ENCODE measurements at places on chromosomes 6 and 20.

DNA sequence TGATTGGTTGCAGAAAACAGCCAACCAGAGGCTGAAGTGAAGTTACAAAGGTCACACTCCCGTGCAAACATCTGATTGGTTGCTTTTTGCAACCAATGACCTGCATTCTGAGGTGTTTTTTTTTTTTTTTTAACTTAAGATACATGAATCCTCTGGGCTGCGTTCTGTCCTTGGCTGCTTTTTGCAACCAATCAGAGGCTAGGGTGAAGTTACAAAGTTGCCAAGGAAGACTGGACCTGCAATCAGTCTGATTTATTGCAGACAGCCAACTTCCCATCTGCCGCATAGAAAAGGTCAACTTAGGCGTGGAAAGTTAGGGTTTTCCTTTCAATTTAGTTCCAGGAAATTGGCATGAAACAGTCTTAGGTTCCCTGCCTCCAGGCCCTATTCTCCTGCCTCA is 292.9 kb downstream of the PLCB1 start:
- DNase-seq: no peak

DNA sequence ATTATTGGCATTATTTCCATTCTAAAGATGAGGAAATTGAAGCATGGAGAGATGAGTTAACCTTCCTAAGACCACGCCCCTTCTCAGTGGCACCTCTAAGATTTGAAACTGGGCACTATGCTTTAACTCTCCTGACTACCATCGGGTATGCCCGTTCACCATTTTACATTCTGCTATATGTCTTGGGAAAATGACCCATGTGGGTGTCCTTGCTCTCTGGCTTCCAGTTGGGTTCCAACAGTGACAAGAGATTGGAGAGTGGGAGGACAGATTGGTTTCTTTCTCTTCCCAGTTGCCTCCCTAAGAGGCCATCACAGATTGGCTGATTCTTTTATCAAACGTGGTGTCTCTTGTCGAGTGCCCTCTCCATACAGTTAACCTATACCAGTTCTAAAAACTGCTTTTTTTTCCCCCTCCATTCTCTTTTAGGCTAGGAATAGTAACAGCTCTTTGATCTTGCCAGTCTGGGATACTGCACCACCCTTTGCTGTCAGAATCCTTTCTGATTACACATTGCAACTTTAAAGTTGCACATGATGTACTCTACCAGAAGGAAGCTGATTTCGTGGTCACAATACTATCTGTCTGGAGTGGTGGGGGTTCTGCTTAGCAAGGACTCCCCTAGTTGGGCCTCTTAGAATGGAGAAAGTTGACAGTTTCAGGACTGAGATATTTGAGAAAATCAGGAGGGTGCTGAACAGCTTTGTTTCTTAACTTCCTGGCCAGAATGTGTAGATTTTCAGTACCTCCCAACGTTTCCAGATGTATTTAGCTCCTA is 88.0 kb upstream of the ELOVL5 start:
- DNase-seq: no peak

- no peak for DNase-seq
These were observed 48.9 kb downstream of the RNASET2 start for GRCh38 chr6:166907373-166907841.

DNA sequence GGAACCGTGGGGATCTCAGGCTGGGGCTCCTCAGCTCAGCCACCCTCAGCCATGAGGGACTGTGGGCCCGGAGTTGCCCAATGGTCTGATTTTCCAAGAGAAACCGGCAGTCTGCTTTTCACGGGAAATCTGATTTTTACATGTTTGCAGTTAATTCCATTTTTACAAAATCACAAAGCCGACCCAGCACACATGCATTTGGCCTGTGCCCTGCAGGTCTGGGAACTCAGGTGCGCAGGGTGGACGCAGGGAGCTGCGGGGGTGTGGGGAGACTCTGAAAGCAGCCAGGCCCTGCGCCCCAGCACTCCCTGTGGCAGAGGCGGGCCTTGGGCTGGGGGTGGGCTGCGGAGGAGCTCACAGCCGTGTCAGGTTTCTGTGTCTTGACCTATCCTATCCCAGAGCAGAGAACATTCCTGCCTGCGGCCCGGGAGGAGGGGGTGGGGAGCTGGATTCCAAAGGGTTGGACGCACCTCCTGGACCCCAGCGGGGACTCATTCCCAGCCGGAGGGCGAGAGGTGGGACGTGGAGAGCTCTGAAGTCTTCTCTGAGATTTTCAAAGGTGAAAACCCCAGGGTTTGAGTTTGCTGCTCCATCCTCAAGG is 60.6 kb downstream of the ADNP start:
- DNase-seq: no peak

DNA sequence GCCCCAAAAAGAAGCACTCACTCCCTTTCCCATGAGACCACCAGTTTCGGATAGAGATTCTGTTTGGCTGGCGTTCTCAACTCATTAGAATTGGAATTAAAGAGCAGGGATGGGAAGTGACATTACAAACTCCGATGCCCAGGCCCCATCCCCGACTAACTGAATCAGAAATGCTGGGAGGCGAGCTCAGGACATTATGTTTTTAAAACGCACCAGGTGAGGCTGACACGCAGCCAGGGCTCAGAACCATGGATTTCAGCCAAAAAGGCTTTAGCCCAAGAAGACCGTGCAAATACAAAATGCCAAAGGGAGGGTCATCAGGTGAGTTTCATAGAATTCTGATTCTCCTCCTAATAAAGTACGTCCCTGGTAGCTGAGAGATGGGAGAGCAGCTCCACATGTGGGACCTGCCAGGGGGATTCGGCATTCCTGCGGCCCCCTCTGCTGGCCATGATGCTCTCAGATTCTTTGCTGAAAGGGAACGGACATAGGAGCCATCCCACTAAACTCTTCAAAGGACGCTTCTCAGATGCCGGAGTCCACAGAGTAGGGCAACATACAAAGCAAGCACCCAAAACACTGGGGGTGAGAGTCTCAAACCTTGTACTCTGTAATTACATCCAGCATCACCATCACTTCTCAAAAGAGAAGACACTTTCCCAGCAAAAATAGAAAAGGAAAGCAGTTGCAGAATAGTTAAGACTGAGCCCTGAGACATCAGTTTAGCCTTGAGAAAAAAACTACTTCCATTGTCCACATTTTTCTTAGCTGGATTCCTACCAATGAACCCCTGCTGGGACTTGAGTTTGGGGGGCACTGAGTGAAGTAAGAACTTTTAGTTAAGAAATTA is 205.2 kb downstream of the BMP7 start:
- DNase-seq: peak; percentile 13

GRCh38 chr6:136693090-136693489 is 99.2 kb downstream of the MAP3K5 start:
- DNase-seq: no peak

- DNase-seq: peak; percentile 88
These were observed at the start of gene ADA for GRCh38 chr20:44651684-44652423. Gene ADA (minus strand): TSS chr20:44651699. CDS start chr20:44651607, 92 bp downstream.

GRCh38 chr6:131581523-131581922 is 8.5 kb downstream of the ARG1 start:
- DNase-seq: no peak

DNA sequence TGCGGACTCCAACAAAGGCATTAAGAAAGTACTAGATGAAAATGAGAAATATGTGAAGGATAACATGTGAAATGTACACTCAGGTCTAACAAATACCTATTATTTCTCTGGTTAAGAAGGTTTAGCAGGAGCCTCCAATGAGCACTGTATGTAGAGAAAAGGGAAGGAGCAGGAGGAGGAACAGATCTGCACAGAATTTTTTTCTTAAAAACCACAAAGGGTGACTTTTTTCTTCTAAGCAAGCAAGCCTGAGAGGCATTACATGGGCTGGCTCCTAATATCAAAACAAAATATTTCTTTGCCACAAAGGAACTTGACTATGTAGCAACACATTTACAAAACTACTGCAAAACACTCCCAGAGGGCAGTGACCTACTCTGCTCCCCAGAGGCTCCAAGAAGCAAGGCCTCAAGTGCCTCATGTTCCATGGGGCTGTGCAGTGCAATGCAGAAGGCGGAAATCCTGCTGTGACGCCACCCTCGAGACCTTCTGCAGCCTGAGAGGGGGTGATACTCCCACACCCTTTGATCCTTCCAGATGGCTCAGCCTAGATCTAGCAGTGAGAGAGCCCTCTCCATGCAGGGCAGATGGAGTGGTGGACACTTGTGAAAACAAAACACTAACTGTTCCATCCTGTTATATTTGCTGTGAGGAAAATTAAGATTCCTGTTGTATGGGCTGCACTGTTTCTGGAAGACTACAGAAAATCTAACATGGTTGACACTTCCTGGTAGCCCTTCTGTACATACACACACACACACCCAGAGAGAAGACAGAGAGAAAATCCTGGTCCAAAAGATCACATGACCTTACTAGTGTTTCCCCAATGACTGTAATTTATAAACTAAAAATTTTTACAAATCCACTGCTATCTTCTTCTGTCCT is 36.0 kb upstream of the SMIM29 start:
- DNase-seq: no peak

DNA sequence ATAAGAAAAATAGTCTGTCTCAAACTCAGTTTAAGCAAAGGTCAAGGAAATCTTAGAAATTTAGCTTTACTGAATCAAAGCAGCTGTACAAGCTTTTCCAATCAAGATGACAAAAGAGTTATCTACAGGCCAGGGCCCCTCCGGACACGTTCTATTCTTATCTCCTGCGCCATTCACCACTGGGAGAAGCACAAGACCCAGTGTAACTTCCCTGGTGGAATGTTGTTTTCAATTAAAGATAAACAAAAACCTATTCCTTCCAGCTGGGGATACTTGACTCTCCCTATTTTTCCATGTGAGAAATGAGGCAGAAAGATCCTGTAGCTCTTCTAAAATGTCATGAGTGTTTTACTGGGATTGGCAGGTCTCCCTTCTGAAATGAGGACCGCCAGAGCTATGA is 123.3 kb downstream of the TBX18 start:
- no peak for DNase-seq

GRCh38 chr6:17476511-17476910 is 83.1 kb downstream of the CAP2 start:
- DNase-seq: no peak

- no peak for DNase-seq
These were observed 70.7 kb upstream of the TAB2 start for GRCh38 chr6:149246691-149247384.

DNA sequence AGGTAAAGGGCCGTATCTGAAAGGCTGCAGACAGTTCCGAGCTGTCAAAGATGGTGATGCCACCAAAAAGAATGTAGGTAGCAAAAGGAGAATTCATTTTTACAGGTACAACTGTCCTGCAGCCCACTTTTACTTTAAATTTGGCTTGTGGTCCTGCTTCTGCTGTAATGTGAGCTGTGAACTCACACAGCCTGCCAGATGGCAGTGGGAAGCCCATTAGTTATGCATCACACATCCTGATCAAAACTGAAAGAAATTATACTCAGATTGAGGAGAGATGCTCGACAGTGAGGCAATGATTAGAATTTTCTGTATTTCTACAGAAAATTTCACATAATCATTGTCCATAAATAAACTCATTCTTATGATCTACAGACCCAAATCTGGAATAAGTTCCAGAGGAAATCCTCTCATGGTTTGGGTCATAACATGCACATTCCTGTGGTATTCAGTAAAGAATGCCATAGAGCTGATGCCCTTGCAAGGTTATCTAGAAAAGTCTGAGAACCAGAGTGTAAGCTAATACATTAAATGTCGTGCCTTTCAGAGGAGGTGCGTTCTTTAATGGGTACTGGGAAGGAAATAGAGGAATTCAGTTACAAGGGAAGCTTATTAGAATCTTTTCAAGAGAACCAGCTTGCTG is 23.9 kb upstream of the E2F3 start:
- DNase-seq: no peak

DNA sequence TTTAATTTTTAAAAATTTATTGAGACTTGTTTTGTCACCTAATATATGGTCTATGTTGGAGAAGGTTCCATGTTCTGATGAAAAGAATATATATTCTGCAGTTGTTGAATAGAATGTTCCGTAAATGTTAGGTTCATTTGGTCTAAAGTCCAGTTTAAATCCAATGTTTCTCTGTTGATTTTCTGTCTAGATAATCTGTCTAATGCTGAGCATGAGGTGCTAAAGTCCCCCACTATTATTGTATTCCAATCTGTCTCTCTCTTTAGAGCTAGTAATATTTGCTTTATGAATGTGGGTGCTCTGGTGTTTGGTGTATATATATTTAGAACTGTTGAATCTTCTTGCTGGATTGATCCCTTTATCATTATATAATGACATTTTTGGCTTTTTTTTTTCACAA is 15.5 kb downstream of the TRIM15 start:
- DNase-seq: no peak

- no peak for DNase-seq
These were observed 17.2 kb upstream of the WFDC10A start for GRCh38 chr20:45612314-45612713.

DNA sequence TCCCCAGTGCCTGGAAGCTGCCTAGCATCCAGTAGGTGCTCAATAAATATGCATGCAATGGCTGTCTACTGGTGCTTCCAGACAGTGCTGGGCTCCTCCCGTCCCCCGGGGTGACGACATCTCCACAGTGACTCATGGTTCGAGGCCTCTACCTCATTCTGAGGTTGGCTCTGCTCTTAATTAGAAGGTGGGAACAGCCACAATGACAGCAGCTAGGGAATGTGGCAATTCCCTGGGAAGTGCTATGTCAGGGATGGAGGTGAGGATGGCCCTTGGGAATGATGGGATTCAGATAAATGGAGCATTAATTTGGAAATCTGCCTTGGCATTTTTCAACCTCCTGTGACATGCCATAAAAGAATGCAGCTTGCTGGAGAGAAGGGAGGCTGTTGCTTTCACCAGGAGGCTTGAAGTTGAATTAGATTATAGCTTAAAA is 43.5 kb upstream of the NFATC2 start:
- DNase-seq: no peak

GRCh38 chr20:1255675-1256074 is 10.4 kb upstream of the SNPH start:
- DNase-seq: no peak

GRCh38 chr6:37308069-37308815 is 45.5 kb upstream of the RNF8 start:
- peak; percentile 54 for DNase-seq

GRCh38 chr6:137723273-137724017 is 143.6 kb upstream of the TNFAIP3 start:
- DNase-seq: peak; percentile 84

DNA sequence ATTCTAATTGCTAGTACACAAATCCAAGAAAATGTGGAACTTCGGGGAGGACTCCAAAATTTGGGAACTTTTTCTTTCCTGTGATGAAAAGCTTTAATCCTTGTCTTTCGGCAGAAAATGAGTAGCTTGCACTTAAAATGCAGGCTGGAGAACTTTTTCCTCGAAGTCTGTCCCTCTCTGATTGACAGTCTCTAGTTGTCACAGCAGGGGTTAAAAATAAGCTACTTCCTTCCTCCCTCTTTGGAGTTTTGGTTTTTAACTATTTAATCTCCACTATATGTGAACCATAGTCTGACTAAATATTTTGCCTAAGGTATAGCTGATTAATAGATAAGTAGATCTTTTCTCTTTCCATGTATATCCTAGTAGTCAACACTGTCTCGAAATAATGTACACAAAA is 66.8 kb upstream of the MBOAT1 start:
- no peak for DNase-seq

GRCh38 chr6:143912671-143913070 is 48.4 kb downstream of the ZC2HC1B start:
- DNase-seq: no peak

- no peak for DNase-seq
These were observed 9.6 kb downstream of the MOXD1 start for GRCh38 chr6:132391391-132392269.

GRCh38 chr6:10210052-10210451 is 204.8 kb downstream of the TFAP2A start:
- no peak for DNase-seq

- no peak for DNase-seq
These were observed 155.8 kb downstream of the TSHZ2 start for GRCh38 chr20:53128004-53128403.

- peak; percentile 75 for DNase-seq
These were observed 9.3 kb downstream of the TRAPPC3L start for GRCh38 chr6:116536216-116536621.

GRCh38 chr6:111661541-111662061 is 55.9 kb upstream of the TRAF3IP2 start:
- no peak for DNase-seq
